Right lobe of liver (tissue), 6 donors: ENCODE measurements at places on chromosomes 3 and 15. TPM values are rescaled to one million over a fixed set of nuclear protein-coding genes. Genes with fewer than 3 reads are reported as not detected.

Gene TMEM42
- 8.5 TPM for total RNA-seq

Gene CHST13
- 32.6 TPM for total RNA-seq

Gene TRIM42
- total RNA-seq = not detected

- DNase-seq = peak; percentile 69
- no peaks in the 10 kb centered on the region for H3K27me3 ChIP-seq
- H3K27ac ChIP-seq = no peak overlapping the region
- H3K4me3 ChIP-seq = no peak overlapping the region
- no peaks in the 10 kb centered on the region for H3K4me1 ChIP-seq
These were observed 109.8 kb downstream of the PPP2R3A start for GRCh38 chr3:136075218-136075808.

GRCh38 chr3:152865668-152866245, 30.8 kb downstream of the P2RY1 start:
- H3K4me1 ChIP-seq = no peaks in the 10 kb centered on the region
- H3K27ac ChIP-seq = no peak overlapping the region
- H3K36me3 ChIP-seq = no peaks in the 10 kb centered on the region
- no peaks in the 10 kb centered on the region for H3K27me3 ChIP-seq
- no peak overlapping the region for H3K4me3 ChIP-seq
- DNase-seq = no peak

DNA sequence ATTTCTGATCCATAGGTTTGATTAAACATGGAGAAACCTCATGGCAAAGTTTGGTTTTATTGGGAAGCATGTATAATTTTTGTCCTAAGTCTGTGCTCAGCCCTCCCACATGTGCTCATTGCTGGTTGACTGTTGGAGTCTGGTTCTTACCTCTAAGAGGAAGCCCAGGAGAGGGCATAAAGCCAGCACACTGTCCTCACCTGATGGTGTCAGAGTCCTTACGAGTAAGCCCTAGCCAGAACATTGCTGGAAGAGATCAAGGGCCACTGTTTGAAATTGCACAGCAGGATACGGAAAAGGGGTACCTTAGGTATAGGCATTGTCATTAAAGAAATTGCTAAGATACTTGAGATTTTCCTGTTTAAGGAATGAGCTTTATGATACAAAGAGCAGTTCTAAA, 21.3 kb downstream of the MLH1 start:
- H3K4me3 ChIP-seq = no peak overlapping the region
- H3K27ac ChIP-seq = no peak overlapping the region
- H3K36me3 ChIP-seq = peaks cover 5% of the 10 kb centered on the region
- H3K27me3 ChIP-seq = no peaks in the 10 kb centered on the region
- no peaks in the 10 kb centered on the region for H3K4me1 ChIP-seq
- peak; percentile 74 for DNase-seq

DNA sequence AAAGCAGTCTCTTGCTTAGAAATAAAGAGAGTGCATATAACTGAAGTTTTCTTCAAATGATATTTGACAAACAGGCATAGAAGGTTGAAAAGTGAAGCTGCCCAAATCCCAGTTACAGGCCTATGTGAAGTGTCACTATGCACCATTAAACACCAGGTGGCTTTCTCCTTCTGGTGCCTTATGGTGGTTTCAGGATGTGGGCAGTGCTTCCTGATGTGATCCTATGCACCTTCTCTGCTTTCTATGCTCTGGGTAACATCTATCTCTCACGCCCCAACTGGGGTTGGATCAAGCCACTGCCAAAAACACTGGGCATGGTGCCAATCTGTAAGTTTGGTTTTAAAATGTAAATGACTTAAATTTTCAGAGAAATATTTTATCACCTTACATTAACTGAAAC, 744.7 kb downstream of the TUSC7 start:
- H3K36me3 ChIP-seq = no peaks in the 10 kb centered on the region
- no peaks in the 10 kb centered on the region for H3K4me1 ChIP-seq
- H3K27me3 ChIP-seq = no peaks in the 10 kb centered on the region
- H3K27ac ChIP-seq = no peak overlapping the region
- no peak overlapping the region for H3K4me3 ChIP-seq
